ENCODE measurements at places on chromosomes 11 and 22.

- DNase-seq: no peak
Measured at GRCh38 chr11:27848423-27848822, 148.2 kb upstream of the BDNF start.

GRCh38 chr11:1763336-1763795 is 361 bp downstream of the CTSD start:
- DNase-seq: no peak

DNA sequence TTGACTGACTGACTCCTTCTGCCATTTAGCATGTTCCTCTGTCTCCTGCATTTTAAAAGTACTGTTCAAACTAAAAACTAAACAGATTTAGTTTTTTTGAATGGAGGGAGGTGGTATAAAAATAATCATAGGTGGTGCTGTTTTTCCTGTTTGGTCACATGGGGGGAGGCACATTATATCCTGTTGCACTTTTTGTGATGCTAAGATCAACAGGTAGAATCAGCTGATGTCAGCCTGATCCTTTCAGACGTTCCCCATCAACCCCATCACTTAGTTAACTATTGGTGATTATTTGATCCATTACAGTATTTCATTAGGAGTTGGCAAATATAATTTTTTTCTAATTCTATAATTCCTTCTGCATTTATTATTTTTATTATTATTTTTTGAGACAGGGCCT is 5.1 kb upstream of the OSBP2 start:
- DNase-seq: no peak

DNA sequence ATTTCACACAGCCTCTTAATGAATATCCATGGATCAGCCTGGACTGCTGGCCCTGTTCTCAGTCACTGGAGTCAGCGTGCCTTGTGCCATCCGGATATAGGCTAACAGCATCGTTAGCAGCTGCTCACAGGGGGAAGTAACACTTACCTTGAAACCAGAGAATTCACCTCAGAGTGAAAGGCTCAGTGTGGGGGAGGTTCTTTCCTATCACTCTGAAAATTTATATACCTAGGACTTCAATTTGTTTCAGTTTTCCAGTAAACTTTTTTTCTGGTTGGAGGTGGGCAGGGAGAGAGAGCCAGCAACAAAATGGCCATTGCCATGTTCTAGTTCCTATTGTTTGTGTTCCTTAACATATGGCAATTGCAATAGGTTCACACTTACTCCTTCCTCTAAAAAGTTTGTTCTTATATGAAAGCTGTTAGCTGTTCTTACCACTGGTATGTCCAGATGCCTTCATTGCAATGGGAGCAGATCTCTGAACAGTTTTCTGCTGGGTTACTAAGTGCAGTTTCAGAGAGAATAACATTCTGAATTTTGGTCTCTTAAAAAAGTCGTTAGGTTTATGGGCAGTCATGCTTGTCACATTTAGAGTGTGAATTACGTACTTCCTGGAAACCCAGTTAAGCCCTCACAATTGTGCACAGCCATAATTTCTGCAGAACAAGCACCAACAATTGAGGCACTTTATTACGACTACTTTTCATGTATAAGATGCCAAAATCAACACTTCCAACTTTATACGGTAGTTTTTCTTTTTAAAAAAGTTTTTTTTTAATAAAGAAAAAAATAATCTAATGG is 247.6 kb downstream of the CADM1 start:
- peak; percentile 38 for DNase-seq

DNA sequence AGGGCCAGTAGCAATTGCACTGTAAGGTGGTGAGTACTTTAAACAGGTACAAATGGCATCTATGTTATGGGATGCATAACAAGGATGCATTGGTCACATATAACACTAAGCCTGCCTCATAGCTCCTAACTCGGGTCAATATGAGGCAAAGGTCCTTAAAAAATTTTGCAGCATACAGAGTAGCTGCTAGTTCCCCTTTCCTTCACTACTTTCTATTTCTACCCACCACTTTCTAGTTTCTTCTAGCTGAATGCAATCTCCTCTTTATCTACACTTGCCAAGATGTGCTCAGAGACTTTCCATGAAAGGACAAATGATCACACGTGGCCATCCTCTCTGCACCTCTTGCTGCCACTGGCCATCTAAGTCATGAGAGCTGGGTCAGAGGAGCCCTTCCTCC is 9.8 kb downstream of the OR51F2 start:
- DNase-seq: no peak

GRCh38 chr11:78851878-78852586 is 277.4 kb upstream of the NARS2 start:
- DNase-seq: no peak

- no peak for DNase-seq
Measured at GRCh38 chr11:66369073-66369894, 2.3 kb downstream of the SLC29A2 start.

GRCh38 chr11:69934861-69935494 is 115.8 kb upstream of the FGF3 start:
- DNase-seq: no peak

DNA sequence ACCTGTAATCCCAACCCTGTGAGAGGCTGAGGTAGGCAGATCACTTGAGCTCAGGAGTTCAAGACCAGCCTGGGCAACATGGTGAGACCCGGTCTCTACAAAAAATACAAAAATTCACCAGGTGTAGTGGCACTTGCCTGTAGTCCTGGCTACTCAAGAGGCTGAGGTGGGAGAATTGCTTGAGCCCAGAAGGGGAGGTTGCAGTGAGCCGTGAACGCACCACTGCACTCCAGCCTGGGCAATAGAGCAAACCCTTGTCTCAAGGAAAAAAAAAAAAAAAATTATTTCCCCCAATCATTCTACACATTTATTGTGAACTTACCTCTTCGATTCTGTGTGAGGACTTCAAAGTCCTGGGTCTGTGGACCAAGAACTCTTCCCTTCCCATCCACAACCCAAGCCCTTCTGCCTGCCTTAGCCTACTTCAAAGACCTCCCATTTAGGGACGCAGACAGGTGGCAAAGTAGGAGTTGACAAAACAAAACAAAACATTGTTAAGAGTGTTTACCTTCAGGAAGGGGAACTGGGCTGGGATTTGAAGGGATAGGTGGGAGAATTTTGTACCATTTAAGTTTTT is 3.8 kb upstream of the WEE1 start:
- no peak for DNase-seq

GRCh38 chr11:117923275-117923674 is 5.9 kb downstream of the TMPRSS13 start:
- DNase-seq: no peak

- no peak for DNase-seq
Measured at GRCh38 chr22:19806213-19807160, 45.9 kb downstream of the TBX1 start.

GRCh38 chr11:76250520-76251225 is 44.4 kb upstream of the WNT11 start:
- DNase-seq: no peak

All from GM10248 (cell line).